ENCODE measurements at places on chromosomes 1 and 21.
A peak's percentile ranks its signal among the peaks of the same experiment; 100 is the strongest.

DNA sequence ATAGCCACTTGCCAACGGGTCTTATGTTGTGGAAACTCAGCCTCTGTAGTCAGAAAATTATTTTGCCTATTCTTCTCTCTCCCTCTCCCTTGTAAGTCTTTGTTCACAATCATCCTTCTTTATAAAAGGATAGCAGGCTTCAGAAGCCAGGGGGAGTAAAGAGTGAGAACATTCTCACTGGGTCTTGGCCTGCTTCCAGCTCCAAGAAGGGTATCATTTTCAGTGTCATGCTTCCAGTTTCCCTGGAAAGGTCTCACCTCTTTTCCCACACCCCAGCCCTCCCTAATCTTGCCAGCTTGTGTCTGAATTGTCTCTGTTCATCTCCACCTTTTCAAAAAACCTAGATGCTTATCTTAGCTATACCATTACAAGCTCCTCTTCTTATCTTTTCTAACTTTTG is 346.2 kb upstream of the LRRC7 start:
- DNase-seq = peak; percentile 20

DNA sequence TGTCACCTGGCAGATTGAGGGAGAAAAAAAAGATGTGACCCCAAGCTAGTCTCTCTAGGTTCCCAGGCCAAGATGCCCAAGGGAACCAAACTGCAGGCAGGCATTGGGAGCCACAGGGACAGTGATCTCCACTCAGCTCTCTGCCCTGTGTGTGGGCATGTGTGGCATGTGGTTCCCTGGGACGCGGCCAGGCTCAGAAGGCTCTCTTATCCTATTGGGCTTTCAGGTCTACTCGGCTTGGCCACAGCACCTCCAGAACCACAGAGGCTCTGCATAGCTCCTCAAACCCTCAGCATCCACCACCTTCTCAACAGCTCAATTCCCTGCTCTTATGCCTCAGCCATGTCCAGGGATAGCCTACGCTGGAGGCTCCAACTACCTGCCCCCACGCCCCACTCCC is 22.0 kb downstream of the IQGAP3 start:
- DNase-seq = no peak

GRCh38 chr1:114505148-114505561 is 5.8 kb downstream of the TRIM33 start:
- peak; percentile 68 for DNase-seq

DNA sequence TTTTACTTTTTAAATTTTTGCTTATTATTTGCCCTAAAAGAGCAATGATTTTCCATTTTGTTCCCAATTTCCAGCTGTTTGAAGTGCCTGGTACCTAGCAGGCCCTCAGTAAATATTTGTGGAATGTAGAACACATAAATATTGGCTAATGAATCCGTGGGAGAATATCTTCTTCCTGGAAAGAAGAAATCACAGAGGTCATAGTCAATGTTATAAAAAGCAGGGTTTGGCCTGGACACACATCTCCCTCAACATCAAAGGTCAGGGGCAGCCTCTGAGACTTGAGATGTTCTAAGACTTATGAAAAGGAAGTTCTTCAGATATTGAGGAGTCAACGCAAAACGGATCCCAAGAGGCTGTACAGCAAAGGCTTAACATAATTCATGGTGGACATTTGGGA is 358.1 kb downstream of the HHAT start:
- DNase-seq = no peak

- no peak for DNase-seq
Measured at GRCh38 chr1:45973121-45973520, 159.3 kb downstream of the PIK3R3 start.

DNA sequence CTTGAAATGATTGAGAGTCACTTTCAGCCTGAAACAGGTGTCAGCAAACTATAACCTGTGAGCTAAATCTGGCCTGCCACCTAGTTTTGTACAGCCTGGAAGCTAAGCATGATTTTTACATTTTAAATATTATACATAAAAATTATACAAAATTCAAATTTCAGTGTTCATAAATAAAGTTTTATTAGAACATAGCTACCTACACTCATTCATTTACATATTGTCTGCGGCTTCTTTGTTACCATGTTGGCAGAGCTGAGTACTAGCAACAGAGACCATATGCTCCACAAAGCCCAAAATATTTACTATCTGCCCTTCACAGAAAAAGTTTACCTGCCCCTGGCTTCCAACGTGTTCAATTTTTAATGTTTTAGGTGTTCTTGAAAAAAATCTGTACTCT is 8.0 kb upstream of the C1orf162 start:
- no peak for DNase-seq

DNA sequence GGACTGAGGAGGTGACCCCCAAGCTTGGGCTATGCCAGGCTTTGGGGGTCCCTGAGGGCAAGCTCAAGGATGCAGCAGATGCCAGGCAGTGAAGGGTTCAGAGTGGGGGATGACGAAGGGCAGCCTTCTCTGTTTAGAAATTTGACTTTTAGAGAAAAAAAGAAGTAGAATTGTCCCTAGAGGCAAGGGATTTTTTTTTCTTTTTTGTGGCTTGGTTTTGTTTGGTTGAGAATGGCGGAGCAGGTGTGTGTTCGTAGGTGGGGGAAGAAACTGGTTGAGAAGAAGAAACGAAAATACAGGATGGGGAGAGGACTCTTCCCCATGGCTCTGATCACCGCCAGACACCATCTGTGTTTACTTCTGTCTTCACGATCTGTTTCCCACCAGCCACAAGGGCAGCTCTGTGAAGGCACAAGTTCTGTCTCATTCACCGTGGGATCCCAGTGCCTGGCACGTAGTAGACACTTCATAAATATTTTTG is 8.2 kb downstream of the PLA2G5 start:
- no peak for DNase-seq

DNA sequence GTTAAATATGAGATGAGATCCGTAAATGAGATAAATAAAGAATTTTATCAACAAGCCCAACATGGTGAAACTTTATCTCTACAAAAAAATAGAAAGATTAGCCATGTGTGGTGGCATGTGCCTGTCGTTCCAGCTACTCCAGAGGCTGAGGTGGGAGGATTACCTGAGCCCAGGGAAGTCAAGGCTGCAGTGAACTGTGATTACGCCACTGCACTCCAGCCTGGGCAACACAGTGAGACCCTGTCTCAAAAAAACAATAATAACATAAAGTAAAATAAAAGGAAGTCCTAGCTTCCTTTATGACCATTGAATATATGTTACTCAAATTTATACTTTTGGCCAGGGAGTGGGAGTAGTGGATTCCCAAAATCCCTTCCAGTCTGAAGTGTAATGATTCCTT is 48.7 kb upstream of the TEKT2 start:
- DNase-seq = no peak

GRCh38 chr1:159338018-159338417 is 35.9 kb downstream of the FCER1A start:
- DNase-seq = no peak

DNA sequence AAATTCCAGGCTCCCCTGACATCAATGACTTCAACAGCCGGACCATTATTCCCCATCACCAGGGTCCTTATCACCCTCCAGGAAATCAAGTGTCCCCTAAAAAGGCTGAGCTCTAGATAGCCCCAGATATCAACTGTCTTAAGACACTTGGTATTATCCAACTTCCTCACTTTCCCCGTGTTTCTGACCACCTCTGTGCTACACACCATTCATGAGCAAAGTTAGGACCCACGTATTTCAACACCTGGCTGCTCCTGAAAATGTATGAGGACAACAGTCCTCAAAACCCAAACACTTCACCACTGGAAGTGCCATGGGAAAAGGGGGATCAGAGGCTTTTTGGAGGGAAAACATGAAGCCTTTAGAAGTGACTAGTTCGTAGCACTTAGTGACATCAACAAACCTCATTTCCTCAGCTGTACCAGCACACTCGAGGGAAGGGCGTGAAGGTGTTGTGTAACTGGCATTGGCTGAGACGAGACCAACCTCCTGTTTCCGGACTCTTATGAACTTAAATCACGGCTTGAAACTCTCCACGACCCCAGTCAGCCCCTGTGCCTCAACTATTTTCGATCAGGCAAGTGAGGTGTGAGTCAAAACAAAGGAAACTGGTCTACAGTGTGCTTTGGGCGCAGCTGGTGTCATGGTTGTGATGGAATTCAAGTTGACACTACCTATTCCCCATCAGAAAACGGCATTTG is 4.1 kb upstream of the CHD5 start:
- DNase-seq = peak; percentile 38

DNA sequence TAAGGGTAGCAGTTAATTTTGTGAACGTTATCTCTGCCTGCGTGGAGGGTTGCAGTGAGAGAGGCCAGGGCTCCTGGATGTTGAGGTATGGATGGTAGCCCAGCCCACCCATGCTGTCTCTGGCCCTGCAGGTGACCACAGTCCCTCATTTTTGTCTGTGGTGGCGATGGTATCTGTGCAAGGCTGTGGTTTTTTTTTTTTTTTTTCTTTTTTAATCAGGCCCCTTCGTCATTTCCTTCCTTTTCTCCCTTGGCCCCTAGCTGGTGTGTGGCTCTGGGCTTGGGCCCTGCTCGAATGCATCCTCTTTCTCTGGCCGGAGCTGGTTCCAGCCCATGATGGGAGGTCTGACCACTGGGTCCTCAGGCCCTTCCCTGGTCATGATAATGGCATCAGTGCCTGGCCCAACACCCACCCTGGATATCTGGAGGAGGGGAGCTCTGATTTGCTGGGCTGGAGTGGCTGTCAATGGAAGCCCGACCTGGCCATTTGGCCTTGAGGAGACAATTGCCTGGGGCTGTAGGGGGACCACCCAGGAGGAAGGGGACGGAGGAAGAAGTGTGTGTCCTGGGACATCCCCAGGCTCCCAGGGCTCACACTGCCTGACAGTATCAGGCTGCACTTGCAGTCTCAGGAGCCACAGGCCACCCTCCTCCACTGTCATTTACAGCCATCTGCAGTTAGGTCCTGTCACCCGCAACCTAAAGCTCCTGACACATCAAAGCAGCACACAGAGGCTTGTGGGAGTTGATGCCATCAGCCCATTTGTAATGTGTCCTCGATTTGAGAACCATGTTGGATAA is 8.1 kb upstream of the RNF187 start:
- peak; percentile 87 for DNase-seq

GRCh38 chr1:91596474-91596873 is 95.8 kb downstream of the CDC7 start:
- peak; percentile 78 for DNase-seq

DNA sequence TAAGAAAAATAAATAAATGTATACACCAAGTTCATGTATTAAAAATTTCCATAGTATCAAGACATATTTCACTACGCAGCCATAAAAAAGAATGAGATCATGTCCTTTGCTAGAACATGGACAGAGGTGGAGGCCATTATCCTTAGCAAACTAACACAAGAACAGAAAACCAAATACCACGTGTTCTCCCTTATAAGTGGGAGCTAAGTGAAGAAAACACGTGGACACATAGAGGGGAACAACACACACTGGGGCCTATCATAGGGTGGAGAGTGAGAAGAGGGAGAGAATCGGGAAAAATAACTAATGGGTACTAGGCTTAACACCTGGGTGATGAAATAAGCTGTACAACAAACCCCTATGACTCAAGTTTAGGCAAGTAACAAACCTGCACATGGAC is 552.4 kb upstream of the PBX1 start:
- no peak for DNase-seq

Data from hematopoietic multipotent progenitor cell treated with erythropoietin and hydrocortisone succinate and interleukin-3 and kit ligand, for 4 days (in vitro differentiated cells).